ENCODE measurements at places on chromosomes 7 and 10.

DNA sequence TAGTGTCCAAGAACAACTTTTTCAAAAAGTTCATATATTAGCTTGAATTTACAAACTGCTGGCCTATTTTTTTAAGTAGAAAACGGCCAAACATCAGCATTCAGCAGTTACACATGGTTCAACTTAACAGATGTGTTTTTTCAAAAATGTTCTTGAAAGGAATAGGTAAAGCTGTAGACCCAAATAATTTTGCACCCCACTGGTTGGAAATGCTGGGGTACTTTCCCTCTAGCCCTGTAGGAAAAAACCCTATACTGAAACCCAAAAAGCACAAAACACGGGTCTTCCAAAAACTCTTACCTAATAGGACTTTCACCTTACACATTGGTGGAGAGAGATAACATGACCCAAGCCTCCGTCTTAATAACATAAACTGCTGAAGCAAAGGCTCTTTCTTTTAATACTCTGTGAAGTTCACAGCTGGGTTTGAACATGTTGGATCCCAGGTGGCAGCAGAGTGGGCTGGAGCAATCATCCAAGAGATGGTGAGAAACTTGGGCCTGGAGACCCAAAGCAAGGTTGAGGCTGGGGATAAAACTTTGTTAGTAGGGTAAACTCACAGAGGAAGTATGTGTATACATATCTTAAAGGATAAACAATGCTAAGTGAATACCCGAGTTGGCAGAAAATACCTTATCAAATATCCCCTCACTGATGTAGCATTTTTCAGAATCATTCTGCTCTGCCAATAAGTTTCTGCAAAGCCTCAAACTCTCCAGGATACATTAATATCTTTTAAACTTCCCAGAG is 629 bp upstream of the DNAJC9 start:
- DNase-seq: no peak

DNA sequence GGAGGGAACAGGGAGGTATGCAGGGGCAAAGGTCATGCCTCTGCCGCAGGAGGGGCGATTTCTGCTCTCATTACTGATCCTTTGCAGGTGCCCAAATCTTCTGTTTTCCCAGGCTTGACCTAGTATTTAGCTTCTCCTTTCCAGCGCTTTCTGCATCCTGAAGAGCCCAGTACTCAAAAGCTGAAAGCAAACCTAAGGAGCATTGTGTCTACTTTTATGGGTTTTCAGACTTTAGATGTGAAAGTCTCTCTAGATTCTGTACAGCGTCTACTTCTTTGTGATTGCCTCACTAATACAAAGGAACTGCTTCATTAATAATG is 560 bp downstream of the GBF1 start:
- DNase-seq: no peak

- DNase-seq: no peak
Observed at GRCh38 chr10:113337142-113337541, 215.7 kb upstream of the HABP2 start.

- DNase-seq: no peak
Observed at GRCh38 chr10:71603150-71603549, 116.4 kb downstream of the C10orf105 start.

DNA sequence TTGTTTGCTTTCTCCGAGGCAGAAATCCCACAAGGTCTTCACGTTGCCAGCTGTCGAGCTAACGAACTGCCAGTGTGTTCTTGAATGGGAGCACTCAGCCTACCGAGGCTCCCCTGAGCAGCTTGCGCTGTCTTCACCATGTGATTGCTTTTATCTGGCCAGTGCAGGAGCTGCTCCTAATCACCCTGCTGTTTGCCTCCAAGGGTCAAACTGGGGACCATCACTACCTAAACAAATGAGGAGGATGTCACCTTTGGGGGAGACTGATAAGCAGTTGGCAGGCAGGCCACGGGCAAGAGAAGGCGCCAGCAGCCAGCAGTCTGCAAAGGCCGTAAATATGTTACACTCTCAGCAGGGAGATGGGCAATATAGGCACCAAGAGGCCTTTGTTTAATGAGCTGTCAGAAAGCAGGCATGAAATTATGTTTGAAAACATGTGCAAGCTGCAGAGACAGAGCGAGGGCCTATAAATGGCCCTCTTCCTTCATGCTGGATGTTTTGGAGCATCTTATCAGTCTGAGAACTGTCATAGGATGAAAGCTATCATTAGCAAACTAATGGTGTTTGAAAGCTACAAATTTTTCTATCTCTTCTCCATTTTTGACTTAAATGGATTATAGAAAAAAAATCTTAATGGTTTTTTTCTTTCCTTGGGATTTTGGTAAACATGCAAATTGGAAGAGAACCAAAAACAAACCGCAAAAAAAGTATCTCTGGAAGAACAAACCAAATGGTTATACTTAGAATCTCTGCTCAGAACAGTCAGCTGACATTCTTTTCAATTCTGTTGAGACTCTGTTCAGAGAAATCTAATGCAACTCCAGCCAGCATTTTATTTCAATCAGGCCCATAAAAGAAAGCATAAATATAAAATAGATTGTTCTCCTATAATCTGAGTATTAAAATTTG is 267.3 kb upstream of the NPVF start:
- no peak for DNase-seq

DNA sequence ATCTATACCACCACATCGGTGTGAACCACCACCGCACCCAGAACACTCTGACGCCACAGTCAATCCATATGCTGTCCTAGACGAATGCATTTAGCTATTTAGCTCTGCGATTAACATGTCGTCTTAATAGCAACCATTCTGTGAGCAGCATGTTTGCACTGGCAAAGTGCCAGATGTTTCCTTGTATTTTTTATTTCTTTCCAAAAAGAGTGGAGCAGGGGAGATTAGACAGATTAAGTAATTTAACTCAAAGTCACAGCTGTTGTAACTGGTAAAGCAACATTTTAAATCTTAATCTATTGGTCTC is 57.0 kb upstream of the ARL4A start:
- DNase-seq: no peak

DNA sequence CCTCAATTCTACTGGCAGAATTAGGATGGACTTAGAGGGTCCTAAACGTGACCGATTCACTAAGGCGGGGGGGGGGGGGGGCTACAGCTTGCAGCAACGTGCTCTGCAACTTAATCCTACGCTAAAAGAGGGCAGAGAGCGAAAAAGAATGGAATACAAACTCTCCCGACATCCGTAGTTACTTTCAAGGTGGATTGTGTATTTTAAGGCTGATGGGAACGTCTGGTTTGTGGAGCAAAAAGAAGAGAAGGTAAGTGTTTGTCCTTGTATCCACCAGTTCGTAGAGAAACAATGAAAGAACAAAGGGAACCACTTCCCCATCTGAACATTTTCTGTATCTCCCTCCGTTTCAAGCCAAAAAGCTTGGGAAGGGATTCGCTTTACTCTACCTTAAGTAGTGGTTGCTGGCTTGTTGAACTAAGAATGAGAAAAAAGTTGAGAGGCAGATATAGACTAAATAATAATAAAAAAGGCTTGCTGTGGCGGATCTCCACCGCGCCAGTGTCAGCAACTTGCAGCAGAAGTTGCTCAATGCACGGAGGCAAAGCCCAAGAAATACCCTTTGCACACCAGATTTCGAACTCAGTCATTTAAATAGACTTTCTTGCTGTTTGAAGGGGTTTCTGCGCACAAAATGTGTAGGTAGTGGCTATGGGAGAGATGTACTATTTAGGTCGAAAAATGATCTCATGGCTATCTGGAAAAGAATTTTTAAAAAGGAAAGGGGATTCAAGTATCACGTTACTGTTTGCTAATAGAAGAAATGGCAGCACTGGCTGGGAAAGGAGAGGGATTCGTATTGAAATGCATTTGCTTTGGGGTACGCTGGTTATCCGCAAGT is 736 bp downstream of the SKIDA1 start:
- no peak for DNase-seq

GRCh38 chr10:114894911-114895310 is 43.1 kb upstream of the TRUB1 start:
- no peak for DNase-seq

GRCh38 chr7:54111814-54112511 is 430.2 kb upstream of the VSTM2A start:
- DNase-seq: no peak

- no peak for DNase-seq
Observed at GRCh38 chr7:44246396-44247113, 45.8 kb downstream of the YKT6 start.

DNA sequence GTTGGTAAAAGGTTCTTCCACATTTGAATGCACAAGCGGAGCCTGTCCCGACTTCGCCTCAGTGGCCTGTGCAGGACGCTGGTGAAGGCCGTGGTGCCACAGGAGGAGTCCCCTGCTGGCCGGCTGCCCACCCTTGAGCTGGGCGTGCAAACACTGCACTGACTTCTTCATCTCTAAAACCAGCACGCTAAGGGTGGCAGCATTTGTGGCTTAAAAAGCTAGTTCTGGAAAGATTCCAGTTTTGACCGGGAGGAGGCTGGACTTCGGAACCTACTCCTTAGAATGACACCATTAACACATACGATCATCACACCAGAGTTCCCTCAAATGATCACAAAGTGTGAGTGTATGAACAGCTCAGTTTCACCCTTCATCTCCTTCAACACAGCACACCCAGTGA is 102.4 kb downstream of the SMURF1 start:
- DNase-seq: no peak

DNA sequence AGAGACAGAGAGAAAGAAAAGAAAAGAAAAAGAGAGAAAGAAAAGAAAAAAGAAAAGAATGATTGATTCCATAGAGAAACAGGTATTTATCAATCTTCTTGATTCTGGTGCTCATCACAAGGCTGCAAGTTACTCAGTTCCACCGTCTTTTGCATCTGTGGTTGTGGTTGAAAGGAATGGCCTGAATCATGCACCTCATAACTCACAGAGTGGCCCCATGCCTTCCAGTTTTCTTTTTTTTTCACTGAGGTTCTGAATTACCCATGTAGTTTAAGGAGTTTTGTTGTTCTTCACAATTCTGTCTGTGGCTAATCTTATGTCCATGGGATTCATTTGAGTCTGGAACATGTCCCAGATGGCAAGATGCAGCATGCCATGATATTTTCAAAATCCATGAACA is 156.0 kb downstream of the ZNF33B start:
- no peak for DNase-seq

DNA sequence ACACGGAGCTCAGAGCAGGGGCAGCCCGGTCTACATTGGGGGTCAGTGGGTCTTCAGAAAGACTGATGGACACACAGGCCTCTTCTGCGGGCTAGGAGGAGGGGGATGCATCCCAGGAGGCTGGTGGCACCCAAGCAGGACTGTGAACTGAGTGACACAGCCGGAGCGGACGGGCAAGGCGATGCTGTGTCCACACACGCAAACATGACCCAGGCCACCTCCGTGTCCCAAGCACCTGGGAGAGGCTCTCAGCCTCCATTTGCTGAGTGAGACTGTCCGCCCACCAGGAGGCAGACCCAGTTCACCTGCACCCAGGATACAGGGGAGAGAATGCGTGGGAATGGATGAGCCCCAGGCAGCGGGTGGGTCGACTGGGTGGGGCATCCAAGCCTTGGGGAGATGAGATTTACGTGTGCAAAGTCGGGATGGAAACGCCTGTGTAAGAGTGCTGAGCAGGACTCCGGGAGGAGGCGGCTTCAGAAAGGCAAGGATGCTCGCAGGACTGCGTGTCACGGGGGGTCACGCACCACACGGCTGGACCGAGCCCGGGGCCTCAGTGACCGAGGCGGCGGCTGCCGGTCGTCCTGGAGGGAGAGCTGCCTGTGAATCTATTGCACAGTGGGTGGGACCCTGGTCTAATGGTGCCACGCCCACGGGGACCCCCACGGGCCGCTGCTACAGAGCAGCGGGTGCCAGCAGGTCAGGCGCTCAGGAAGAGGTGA is 262.8 kb downstream of the ADARB2 start:
- DNase-seq: no peak

DNA sequence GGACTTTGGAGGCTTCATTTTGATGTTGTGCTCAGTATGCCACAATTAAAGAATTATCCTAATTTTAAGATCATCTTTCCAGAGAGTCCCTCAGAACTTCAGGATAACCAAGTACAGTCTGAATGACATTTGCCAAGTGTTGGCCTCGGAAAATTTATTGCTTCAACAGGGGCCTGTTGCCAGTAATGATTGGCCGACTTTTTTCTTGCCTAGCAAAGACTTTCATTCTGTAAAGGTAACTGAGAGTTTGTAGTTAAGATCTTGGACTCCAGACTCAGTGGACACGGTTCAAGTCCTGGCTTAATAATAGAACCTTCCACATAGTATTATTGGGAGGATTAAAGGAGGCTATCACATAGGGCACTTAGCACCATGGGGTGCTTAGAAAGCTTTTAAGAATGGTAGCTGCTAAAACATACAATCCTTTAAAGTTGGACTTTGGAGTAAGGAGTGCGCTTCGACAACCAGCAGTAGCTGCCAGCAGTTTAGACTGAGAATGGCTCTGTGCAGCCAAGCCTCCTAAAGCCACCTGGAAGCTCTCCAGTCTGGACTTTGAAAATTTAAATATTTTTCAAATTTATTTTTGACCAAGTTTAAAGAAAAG is 90.0 kb downstream of the PLCE1 start:
- no peak for DNase-seq

GRCh38 chr7:55252386-55252785 is 112.8 kb upstream of the LANCL2 start:
- DNase-seq: no peak

GRCh38 chr10:97640868-97641811 is 669 bp downstream of the PI4K2A start:
- DNase-seq: peak; percentile 26

DNA sequence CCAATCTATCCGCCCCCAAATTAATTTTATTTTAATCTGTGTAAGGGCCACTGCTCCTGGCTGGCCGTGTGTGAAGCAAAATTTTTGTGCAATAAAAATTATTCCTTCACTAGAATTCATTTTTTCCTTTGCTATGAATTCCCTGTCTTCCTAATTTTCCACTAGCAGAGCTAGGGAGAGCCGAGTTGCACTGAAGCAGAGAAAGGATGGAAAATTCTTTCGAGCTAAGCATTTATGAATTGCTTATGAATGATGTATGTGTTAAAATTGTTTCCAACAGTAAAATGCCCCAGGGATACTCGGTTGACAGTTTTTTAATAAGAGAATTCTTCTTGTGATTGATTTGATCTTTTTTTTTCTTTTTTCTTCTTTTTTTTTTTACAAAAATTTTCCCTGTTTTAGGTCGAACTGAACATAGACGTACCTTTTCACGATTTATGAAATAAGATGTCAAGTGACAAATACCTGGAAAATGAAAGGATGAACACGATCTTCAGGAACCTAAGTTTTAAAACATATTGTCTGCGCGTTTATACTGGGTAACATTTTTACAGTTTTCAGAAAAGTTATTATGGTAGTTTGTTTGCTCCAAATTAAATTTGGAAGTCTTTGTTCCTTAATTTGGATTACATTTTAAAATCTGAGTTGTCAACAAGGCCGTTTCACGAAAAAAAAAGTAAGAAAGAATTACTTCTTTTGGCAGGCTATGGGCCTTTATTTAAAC is 288.8 kb upstream of the NFE2L3 start:
- DNase-seq: no peak

DNA sequence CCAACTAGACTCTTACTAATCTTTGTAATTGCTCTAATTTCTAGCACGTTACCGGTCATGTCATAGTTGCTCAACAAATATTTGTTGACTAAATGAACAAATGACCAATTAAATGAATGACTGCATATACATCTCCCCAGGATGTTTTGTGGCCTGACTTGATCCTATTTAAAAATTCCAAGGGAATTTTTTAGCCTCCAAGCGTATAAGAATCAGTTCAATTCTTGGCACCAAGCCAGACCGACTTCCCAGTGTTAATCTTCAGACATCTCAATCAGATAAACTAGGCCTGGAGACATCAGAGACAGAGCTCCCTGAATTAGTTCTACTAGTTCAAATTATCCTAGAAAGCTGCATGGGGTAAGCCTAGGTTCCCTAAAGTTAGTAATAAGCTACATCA is 96.0 kb downstream of the GSAP start:
- DNase-seq: no peak

- no peak for DNase-seq
Observed at GRCh38 chr10:117078168-117078837, 59.8 kb downstream of the VAX1 start.

Data from C1 segment of cervical spinal cord (tissue), 14 donors.